Stimulated activated CD4-positive, alpha-beta T cell treated with anti-CD3 and anti-CD28 coated beads, Interleukin-12 subunit alpha, Interleukin-12 subunit beta, amount 100 ng/mL, for 48 hours (primary cell): ENCODE measurements at places on chromosomes 6 and 20.

DNA sequence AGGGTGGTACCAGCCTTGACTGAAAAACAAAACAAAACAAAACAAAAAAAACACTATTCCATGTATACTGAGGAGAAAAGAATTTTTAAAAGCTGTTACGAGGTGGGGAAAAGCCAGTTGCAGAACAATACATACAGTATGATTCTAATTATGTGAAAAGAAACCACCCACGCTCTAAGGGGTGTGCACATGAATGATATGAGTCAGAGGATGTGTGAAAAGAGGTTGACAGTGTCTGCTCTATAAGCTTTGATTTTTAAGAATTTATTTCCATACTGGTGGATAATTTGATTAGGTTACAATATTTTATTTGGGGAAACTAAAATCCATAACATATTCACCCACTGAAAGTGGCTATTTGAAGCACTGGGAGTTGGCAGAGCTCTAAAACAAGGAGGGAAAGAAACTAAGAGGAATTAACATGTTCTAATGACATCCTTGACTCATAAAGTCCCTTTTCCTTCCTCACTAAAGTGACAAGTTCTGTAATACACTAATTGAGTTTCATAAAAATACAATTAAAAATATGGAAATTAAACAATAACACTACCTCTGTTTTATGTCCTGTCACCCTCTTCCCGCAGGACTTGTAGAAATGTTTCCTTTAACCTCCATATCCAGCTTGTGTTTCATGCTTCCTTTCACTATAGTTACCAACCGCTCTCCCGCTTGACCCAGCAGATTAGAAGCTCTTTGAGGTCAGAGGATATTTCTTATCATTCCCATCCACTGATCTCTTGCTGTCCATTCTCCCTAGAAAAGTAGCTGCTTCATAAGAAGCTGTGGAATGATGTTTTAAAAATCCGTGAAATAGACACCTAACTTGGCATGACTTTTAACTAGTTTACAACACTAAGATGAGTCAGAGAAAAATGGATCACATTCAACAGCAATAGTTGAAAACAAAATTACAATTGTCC is 118.6 kb upstream of the CCDC28A start:
- DNase-seq, result peak; percentile 8

GRCh38 chr20:14821251-14821650 is 483.8 kb upstream of the FLRT3 start:
- no peak for DNase-seq

GRCh38 chr6:81590314-81590691 is 162.2 kb downstream of the TENT5A start:
- no peak for DNase-seq

DNA sequence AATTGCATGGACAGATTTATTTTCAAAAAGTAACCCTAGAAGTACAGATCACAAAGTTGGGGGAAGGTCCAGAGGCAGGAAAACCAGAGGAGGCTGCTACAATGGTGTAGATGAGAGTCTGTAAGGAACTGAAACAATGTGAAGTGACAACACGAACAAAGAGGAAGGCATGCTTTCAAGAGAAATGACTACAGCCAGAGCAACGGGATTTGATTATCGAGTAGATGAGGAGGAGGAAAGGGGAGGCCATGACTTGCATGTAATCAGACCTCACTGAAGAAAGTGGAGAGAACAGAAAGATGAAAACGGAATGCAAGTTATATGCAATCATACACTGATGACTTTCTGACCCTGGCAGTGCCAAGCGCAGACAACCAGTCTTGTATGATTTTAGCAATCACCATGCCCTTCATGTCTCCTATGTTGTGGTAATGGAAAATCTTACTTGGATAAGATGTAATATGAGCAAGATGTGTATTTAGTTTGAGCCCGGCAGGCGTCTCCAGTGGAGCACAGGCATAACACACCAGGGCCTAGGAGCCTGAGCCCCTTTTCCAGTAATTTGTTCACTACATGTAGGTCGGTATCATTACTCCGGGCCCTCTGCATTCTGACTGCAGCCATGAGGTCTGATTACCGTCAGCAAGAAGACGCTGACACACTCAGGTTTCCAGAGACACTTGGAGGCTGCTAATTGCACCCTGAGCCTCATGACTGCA is 34.0 kb upstream of the FAM83C start:
- no peak for DNase-seq

GRCh38 chr6:515267-515666 is 123.7 kb downstream of the IRF4 start:
- no peak for DNase-seq

DNA sequence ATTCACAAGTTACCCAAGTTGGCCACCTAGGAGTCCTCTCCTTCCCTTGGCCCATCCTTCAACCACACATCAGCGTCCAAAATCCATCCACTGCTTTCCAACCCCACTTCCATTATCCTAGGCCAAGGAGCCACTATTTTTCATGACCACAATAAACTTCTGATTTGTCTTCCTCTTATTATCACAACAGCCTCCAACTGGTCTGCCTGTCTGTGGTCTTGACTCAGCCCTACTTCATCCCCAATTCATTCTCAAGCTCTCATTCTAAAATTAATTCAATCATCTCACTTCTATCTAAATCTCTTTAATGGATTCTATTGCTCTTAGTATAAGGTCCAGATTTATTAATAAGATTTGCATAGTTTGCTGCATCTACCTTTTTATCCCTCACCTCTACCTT is 189.0 kb upstream of the PRDM1 start:
- DNase-seq, result no peak

DNA sequence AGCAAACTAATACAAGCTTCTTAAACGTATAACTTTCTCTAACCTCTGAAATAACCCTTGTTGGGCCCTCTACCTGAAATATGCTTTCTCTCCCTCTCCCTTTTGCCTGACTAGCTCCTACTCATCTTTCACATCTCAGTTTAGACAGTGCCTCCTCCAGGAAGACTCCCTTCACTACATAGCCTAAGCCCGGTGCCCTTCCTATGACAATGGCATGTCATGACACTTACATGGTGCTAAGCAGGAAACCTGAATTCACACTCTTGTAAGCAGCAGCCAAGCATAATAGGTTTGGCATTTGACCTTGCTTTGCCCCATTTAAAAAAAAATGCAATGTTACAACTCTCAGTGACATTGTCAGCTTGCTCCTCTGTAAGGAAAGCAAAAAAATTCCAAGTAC is 33.1 kb upstream of the FBXL4 start:
- no peak for DNase-seq

- DNase-seq, result no peak
Measured at GRCh38 chr6:157089258-157089657, 234.1 kb downstream of the TMEM242 start.

- no peak for DNase-seq
Measured at GRCh38 chr6:106739387-106739786, 110.0 kb downstream of the QRSL1 start.

GRCh38 chr6:158999666-159000403 is at the start of gene RSPH3:
Gene RSPH3 (minus strand): TSS chr6:159000202. CDS start chr6:158999550, 652 bp downstream.
- DNase-seq, result peak; percentile 90

- DNase-seq, result peak; percentile 5
Measured at GRCh38 chr20:48384147-48384818, 443.5 kb downstream of the PREX1 start.

GRCh38 chr6:31538805-31539400 is 2.9 kb downstream of the DDX39B start:
- no peak for DNase-seq

- no peak for DNase-seq
Measured at GRCh38 chr6:108689272-108690161, 128.8 kb downstream of the FOXO3 start.
